CD4-positive, alpha-beta T cell treated with Interleukin-4 for 4 hours (primary cell): ENCODE measurements at places on chromosomes 3 and 15.

DNA sequence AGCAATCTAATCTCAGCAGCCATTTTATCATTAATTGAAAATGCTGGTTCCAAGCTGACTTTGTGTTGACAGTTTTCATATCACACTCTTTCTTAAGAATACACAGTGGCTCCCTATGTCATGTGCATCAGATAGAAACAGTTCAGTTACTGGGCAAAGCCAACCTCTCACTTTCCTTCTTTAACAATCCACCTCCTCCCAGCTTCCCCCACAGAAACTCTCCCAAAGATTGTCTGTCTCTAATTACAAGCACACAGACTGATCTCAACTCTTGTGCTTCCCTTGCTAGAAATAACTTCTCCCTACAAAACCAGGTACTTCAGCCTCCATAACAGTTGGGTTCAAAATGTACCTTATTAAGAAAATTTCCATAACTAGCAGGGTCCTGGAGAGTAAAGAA lies 228.9 kb upstream of the WNT5A start:
- DNase-seq: no peak

GRCh38 chr15:71788646-71789579 lies 21.4 kb upstream of the NR2E3 start:
- no peak for DNase-seq

- DNase-seq: no peak
Observed at GRCh38 chr15:71806452-71806931, 3.9 kb upstream of the NR2E3 start.

DNA sequence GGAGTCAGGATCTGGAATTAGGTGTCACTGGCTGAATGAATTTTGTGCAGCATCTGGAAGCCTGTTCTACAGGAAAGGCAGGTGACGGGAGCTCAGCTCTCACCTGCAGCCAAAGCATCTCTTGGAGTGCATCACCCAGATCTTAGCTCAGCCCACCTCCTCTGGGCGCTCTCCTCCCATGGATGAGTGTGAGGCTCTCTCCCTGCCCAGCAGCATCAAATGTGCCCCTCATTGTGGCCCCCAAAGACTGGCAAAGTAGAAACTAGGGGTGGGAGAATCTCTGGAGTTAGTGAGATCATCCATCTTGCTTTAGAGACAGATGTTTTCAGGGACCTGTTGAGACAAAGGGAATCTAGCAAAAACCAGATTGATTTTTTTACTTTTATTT lies 68.7 kb downstream of the SENP2 start:
- DNase-seq: no peak

- DNase-seq: no peak
Observed at GRCh38 chr15:61182946-61183345, 46.2 kb downstream of the RORA start.

- DNase-seq: no peak
Observed at GRCh38 chr3:134615743-134616142, 35.1 kb downstream of the KY start.

DNA sequence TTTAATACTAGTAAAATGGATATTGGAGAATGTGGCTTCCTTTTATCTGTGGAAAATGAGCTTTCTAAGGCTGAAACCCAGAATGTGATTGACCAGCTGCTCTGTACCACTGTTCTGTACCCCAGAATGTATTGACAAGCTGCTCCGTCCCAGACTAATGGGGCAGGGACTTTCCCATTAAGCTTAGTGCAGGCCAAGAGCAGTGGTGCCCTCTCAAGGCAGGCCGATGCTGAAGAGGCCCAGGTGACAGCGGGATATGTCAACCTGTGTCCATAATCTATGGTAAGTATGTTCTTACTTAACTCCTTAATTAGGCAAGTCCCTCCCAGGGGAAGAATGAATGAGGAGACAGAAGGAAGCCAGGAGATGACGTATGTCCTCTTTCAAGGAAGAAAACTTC lies 31.1 kb downstream of the SGO1 start:
- no peak for DNase-seq

DNA sequence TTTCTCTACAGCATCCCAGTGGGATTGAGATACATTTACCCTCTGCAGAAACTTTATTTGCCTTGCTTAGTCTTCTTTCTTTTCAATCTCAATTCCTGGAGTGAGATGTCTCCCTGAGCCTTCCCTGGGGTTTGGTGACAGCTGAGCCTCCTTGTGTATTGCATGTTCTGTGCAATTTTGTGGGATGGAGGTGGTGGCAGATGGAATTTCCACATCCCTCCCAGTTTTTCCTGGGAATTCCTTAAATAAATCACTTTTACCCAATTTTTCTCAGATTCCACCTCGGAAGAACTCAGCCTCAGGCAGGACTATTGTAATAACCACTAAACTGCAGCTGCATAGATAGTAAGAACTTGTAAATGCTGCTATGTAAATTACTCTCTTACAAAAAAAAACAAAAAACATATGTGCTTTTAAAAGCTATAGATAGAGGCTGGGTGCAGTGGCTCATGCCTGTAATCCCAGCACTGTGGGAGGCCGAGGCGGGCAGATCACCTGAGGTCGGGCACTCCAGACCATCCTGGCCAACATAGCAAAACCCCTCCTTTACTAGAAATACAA lies 88.5 kb upstream of the ABHD17C start:
- no peak for DNase-seq

DNA sequence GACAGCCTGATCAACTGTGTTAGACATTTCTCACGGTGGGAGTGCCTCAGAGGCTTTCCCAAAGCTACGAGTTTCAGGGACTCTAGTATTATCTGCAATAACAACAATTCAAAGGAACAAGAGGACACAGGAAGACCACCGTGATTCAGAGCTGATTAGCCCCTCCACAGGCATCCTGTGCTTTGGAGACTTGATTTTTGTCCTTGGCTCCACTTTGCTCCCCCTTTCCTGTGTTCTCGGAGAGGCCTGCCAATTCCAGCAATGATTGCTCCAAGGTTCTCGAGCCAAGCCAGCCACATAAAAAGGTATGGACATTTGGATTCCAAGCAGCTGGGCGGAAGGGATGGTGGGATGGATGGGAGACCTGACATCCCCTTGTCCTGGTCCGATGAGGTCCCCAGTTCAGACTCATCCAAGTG lies 14.3 kb downstream of the EHD4 start:
- no peak for DNase-seq

GRCh38 chr3:196193133-196193735 lies 18.0 kb downstream of the ZDHHC19 start:
- no peak for DNase-seq

DNA sequence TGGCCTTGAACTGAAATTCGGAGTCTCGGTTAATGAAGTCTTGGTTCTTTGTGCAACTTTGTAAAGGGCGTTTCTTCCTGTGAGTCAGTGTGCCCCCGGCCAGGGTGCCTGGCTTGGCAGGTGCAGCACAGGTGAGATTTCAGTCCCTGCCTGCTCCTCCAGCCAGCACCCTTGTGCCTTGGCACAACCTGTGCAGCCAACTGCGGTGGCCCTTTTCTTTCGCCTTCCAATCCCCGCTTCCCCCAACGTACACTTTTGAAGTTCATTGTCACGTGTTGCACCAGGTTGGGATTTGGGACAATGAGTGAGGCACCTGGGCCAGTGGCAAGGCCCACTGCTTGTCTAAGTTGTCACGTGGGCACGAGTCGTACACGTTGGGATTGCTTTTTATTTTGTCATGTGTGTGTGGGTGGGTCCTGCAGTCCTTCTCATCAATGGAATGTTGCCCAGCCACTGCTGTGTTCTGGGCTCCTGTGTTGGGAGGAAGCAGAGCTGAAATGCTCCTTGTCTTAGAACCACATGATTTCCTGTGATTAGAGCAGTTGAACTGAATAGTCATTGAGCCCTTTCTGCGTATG lies 242.9 kb upstream of the BHLHE40 start:
- no peak for DNase-seq

DNA sequence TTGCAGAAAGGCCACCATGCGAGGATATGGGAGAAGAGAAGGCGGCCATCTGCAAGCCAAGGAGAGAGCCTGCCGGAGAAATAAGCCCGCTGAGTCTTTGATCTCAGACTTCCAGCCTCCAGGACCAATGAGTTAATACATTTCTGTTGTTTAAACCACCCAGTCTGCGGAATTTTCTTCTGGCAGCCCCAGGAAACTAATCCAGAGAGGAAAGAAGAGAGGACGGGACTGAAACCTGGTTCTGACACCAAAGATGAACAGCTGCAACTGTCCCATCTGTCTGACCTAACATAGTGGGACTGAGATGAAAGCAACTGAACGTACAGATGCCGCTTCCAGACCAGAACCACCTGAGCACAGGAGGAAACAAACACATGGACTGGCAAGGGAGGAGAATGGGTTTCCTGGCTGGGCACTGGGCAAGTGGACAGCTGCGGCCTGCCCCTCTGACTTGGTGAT lies 32.3 kb downstream of the VGLL4 start:
- no peak for DNase-seq

GRCh38 chr3:965826-966225 lies 127.0 kb upstream of the CNTN6 start:
- no peak for DNase-seq

DNA sequence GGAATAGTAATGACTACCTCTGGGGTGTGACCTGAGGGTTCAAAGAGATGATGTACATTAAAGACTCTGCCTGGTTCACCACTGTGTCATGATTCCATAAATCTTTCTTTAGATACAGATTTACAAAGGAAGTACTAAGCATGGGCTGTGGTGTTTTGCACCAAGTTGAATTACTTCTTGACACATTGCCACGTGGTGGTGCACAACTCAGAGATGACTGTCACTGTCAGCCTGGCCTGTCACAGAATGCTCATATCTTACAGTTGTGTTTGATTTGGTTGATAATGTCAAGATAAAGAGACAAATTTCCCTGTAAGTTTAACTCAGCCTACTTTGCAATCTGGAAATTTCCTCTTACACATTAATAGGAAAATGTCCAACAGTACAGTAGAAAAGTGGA lies 3.2 kb downstream of the CTDSPL start:
- no peak for DNase-seq
